ENCODE measurements at places on chromosomes 3 and 15.

- DNase-seq, result no peak
These were observed 13.3 kb downstream of the SYN2 start for GRCh38 chr3:12017516-12017915.

DNA sequence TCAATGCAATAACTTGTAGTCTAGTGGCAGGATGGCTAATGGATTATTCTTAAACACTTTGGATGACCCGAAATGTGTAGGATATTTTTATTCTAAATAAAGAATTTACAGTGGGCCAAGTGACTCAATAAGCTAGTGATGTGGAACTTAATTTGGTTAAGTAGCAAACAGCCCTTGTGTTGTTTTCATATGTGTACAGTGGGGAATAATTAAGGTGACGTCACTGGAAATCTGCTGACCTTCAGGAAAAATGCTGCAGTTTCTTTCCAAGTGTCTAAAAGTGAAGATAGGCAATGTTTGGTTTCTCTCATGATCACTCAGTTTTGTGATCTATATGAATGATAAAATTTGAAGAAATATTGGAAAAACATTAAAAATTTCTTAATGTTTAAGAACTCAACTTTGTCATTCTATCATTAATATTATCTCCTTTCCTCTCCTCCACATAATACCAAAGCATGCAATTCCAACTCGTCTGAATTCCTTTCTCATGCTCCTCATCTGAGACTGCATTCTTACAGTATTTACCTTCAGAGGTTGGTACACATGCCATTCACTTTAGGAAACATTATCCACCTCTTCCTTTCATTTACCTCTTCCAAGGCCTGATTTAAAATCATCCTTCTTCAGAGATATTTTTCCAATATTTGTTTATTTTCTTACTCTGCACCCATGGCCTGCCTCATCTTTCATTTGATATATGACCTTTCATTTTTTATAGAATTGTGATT is 414.6 kb upstream of the ARPP21 start:
- DNase-seq, result no peak

- no peak for DNase-seq
These were observed 146.9 kb upstream of the RARB start for GRCh38 chr3:25281041-25281731.

DNA sequence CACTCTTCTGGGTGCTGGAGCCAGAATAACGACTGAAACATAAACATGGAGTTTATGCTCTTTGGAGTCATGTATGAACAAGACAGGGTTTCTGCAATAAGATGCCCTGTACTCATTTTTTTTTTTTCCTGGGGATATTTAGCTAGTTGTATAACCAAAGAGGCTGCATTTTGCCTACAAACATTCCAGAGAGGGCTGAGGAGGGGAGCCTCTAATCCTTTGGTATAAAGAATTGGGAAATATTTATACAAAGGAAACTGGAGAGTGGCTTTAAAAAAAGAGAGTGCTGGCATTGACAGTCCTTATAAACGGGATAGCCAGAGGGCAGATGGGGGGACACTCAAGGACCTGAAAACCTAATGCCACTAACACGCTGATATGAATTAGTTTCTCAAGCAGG is 32.4 kb upstream of the GAP43 start:
- DNase-seq, result no peak

DNA sequence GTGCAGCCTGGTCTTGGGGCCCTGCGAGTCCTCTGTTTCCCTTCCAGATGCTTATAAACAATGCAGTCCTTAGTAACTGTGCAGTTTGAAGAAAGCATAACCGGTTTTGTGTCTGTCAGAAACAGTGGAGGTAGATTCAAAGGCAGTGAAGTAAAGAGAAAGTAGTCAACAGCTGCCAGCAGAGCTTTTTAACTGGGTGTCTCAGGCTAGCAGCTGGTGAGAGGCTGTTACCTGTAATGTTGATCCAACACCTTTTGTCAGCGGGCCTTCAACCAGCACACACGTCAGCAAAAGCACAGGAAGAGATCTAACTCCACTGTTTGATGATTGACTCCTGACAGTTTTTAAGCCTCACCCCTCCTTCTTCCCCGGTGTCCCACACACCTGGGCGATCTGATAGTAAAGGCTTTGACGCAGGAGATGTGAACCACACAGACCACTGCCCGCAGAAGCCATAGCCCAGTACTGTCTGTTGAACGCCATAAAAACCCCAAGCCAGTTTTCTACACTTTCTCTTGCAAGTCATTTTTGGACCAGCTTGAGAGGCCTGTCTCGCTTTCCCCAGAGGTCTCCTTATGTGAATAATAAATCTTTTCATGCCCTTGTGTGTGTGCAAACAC is 178.0 kb downstream of the FMN1 start:
- DNase-seq, result no peak

- peak; percentile 38 for DNase-seq
These were observed 23.5 kb downstream of the DRD3 start for GRCh38 chr3:114155370-114155821.

- no peak for DNase-seq
These were observed 50.3 kb downstream of the BTLA start for GRCh38 chr3:112448939-112449338.

All from putamen (tissue), 1 donor.